ENCODE measurements at places on chromosomes 3 and 15. TPM values are rescaled to one million over a fixed set of nuclear protein-coding genes. Genes with fewer than 3 reads are reported as not detected.

GRCh38 chr15:55999658-56000057 is 6.2 kb upstream of the NEDD4 start:
- H3K36me3 ChIP-seq, result no peaks in the 10 kb centered on the region
- no peaks in the 10 kb centered on the region for H3K4me1 ChIP-seq

GRCh38 chr3:177764377-177764912 is 567.2 kb upstream of the TBL1XR1 start:
- H3K27me3 ChIP-seq, result no peaks in the 10 kb centered on the region
- no peak for DNase-seq
- no peak overlapping the region for H3K27ac ChIP-seq
- no peak overlapping the region for H3K4me3 ChIP-seq
- no peaks in the 10 kb centered on the region for H3K4me1 ChIP-seq

GRCh38 chr3:38088126-38089078 is 48.5 kb downstream of the ACAA1 start:
- H3K4me1 ChIP-seq, result no peaks in the 10 kb centered on the region
- H3K27me3 ChIP-seq, result no peaks in the 10 kb centered on the region
- H3K36me3 ChIP-seq, result peaks cover 10% of the 10 kb centered on the region
- no peak for DNase-seq
- no peak overlapping the region for H3K27ac ChIP-seq

DNA sequence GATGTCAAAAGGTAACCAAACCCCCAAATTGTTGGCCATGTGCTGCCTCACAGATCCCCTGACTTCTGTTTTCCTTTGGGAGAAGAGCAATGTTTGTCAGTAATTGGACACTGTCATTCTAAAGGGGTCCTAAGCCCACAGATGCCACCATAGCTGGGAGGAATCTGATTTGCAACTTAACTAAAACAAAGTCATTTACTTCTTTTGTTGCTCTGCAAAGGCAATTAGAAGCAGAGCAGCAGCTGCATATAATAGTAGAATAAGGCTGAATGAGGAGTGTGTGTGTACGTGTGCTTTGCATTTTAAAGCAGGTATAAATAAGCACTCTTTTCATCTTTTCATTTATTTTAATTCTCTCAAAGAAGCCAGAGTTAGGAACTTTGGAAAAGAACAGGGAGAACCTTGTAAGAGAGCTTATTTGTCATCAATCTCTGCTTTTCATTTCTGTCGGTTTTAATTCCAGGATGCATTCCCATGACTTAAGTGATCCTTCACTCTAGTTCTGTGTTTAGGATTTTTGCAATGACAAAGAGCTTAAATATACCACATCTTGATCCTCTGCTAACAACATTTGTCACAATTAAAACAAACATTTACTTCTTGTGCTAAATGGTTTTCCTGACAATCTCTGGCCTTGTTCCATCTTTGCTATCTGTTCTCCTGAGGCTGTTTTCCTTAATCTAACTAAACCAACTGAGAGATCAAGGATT is 530.2 kb upstream of the CBLB start:
- H3K4me1 ChIP-seq, result no peaks in the 10 kb centered on the region
- H3K27me3 ChIP-seq, result no peaks in the 10 kb centered on the region
- no peak for DNase-seq

DNA sequence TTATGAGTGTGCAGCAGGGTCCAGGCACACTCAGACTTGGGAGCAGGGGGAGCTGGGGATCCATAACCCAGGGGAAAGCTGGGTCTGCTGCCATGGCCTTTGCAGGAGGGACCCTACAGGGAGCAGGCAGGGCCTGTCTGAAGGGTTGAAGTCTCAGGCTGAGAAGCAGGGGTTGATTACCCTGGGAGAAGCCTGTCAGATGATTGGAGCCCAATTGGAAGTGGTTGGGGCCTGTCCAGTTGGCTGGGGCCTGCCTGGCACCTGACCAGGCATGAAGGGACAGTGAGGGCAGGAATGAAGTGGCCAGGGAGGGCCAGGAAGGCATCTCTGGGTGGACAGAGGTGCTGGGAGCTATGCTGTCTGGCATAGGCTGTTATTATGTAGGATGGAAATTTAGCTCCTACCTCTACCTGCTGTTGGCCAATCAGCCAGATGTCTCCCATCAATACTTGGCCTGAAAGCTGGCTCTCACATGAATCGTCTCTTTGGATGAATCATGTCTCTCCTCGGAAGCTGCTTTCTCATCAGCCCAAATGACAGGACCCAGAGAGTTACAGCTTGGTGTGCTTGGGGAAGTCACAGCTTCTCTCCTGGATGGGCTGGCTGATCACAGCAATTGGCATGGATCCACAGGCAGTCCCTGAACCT is 27.4 kb upstream of the SLCO2A1 start:
- no peak for DNase-seq
- H3K4me3 ChIP-seq, result no peak overlapping the region
- H3K27me3 ChIP-seq, result no peaks in the 10 kb centered on the region
- H3K36me3 ChIP-seq, result no peaks in the 10 kb centered on the region
- H3K4me1 ChIP-seq, result no peaks in the 10 kb centered on the region
- H3K27ac ChIP-seq, result no peak overlapping the region

NR1I2 gene
- total RNA-seq, result 0.91 TPM

MKRN2 gene
- 32.4 TPM for total RNA-seq

ITPKA gene
- not detected for total RNA-seq

Measured in naive thymus-derived CD8-positive, alpha-beta T cell (primary cell).